ENCODE measurements at places on chromosomes 12 and 14.

DNA sequence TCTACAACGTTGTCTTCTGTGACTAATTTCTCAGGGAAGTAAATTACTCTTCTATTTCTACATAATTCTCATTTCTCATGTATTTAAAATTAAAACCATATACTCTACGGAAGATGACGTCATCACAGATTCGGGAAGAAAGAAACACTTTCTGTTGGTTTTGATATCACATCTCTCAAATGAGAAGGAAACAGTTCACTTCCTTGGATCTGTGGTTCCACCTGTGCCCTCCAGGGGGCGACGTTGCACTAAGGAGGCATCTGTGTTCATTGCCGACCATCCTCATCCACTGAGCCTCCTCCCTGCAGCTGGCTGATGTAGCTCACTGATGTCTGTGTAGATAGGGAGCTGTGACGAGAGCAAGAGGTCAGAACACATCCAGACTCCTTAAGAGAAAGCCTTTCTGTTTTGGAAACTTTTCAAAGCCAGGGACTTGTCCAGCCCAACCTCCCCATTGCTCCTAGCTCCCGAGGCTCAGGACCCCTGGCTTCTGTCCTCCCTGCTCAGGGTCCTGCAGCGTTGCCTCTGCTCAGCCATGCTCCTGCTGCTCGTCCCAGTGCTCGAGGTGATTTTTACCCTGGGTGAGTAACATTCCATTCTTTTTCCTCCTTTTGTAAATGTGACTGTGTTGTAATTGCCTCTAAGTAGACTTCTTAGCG is 172.7 kb upstream of the OR4E1 start:
- DNase-seq = peak; percentile 76

GRCh38 chr12:66667906-66668305 is 11.0 kb downstream of the GRIP1 start:
- no peak for DNase-seq

GRCh38 chr12:119992129-119992705 is 3.2 kb downstream of the BICDL1 start:
- no peak for DNase-seq

- no peak for DNase-seq
These were observed 7.4 kb upstream of the SLC25A29 start for GRCh38 chr14:100313464-100314230.

DNA sequence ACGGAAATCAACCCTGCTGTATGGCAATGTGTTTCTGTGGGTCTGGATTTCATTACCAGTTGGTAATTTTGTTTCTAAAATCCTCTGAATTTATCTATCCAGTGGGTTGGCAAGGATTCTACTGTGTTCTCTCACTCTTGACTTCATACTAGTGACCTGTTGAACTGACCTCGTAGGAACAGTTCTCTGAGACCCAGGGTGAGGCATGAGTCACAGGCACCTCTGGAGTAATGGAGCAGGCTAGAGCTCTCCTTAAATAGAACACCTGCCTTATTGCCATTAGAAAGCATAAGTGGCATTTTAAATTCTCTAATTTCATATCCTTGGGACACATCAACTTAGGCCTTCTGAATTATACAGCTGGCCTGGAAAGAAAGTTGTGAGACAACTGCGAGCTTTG is 258.3 kb upstream of the NAV3 start:
- DNase-seq = no peak

DNA sequence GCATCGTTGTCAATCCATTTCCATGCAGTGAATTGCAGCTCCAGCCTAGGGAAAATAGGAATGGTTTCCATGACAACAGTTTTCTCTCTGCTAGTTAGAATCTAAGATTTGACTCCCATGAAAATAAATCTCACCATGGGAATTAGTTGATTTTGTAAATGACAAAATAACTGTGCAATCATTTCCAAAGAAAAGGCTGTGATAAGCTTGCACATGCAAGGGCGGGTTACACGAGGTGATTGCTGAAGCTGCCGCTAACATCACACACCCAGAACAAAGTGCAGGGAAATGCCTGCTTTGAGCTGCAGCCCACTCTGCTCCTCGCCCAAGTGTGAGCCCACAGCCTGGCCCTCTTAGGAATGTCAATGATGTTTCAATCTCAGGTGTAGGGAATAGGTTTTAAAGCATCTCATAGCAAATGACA is 53.8 kb downstream of the TRIM9 start:
- DNase-seq = no peak

- peak; percentile 44 for DNase-seq
These were observed 15.1 kb upstream of the GRIP1 start for GRCh38 chr12:66693901-66694513.

- DNase-seq = no peak
These were observed 56.5 kb downstream of the DAD1 start for GRCh38 chr14:22532345-22533056.

DNA sequence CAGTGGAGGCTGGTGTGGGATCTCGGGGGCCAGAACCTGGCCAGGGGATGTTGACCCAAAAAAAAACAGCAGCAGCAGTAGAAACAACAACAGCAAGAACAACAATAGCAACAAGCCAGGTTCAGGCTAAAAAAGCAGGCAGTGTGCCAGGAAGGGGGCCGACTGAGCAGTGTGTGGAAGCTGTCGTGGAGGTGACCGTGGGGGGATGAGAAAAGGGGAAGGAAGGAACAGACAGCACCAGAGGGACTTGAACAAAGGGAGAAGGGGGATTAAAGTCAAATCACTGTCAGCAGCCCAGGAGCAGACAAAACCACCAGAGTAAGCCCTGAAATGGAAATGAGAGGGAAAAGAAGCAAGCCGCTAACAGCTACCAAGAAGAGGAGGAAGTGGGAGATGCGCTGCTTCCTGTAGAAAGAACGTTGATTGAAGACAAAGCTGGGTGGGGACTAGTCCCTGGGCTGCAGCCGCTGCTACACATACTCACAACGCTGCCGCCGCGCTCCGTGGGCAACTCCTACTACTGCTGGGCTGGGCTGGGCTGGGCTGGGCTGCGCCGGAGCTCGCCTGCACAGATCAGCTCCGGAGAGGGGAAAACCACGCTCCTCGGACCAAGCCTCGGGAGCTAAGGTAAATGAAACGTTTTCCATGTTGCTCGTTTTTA is at the start of gene GNG2:
TSS of gene GNG2 (plus strand) at position 449 of the 661 bp plus-strand sequence. CDS start 90,067 bp downstream, outside the sequence.
- DNase-seq = peak; percentile 88

DNA sequence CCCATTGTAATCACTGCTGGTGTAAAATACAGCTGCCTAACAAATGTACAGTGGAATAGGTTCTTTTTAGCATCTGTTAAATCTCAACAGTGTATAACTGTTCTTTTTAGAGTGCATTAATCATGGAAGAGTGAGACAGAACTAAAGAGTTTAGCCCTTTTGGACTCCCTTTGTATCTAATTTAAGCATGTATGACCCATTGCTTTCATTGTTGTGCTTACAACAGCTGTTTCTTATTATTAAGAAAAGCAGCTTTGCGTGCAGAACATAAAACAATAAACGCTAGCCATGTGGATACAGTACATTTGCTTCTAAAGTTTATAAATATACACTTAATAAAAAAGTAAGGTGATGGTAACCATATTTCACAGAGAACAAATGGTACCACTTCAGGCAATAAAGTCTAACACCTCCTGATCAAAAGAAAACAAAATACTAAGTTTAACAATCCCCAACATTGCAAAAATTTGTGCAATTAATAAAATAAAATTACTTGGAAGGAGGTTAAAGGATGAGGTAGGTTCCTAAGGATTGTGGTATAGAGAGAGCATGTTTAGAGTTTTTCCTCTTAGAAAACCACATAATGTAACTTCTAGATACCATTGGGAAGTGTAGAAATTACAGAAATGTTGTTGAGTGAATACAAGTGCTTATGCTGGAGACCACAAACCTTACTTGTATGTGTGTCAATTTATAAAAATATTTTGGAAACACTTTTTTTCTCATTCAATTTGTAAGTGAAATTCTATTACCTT is 448.7 kb downstream of the SLC6A15 start:
- no peak for DNase-seq

- no peak for DNase-seq
These were observed 43.2 kb downstream of the APPL2 start for GRCh38 chr12:105192624-105193225.

DNA sequence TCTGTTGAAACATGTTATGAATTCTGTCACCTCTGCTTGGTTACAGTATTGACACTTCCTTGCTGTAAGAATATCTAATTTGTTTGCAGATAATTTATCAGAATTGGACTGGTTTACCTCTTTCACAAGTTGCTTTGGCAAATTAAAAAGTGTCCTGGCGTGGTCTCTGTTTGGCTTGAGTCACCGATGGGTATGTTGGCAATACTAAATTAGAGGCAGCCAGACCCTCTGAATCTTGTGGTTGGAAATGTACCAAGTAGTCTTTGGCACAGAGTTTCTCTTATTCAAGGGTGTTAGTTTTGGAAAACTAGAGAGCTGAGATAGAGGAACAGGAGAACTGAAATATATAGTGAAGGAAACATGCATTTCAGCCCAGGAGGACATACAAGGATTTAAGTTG is 521.1 kb upstream of the MGAT4C start:
- no peak for DNase-seq

DNA sequence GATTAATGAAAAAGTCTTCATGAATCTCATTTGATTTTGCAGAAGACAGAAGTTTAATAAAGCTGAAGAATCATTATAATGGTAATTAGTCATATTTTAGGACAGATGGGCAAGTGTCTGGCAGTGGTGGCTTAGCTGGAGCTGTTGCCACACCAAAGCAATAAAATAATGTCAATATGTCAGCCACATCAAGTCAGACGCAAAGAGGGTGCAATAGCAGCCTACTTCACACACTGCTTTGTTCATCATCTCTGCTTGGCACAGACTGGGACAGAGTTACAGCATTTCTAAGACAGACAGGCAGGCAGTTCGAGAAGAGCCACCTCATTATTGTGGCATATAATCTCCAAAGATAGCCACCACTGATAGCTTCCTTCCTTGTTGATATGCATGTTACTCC is 16.9 kb upstream of the KRR1 start:
- no peak for DNase-seq

DNA sequence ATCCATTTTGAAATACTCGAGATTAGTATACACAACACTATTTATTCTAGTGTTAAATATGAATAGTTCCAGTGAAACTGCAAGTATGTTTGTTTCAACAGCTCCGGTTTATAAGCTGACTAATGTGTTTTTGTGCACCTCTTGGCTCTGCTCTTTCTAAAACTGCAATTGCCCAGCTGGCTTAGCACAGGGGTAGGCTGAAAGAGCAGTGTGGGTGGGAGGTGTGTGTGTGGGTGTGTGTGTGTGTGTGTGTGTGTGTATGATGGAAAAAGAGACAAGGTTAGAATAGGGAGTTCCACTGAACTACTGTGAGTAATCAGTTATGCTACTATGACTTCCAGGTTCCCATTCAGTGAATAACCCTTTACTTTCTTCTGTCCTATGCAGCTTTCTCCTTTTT is 37.8 kb upstream of the DDHD1 start:
- DNase-seq = no peak

GRCh38 chr12:2582631-2583030 is 212.1 kb upstream of the FKBP4 start:
- no peak for DNase-seq

- DNase-seq = peak; percentile 7
These were observed 37.3 kb downstream of the VDR start for GRCh38 chr12:47867495-47867941.

GRCh38 chr12:111444925-111445725 is 39.4 kb downstream of the SH2B3 start:
- DNase-seq = peak; percentile 83

- DNase-seq = no peak
These were observed 8.1 kb downstream of the VPS37B start for GRCh38 chr12:122887819-122888212.

DNA sequence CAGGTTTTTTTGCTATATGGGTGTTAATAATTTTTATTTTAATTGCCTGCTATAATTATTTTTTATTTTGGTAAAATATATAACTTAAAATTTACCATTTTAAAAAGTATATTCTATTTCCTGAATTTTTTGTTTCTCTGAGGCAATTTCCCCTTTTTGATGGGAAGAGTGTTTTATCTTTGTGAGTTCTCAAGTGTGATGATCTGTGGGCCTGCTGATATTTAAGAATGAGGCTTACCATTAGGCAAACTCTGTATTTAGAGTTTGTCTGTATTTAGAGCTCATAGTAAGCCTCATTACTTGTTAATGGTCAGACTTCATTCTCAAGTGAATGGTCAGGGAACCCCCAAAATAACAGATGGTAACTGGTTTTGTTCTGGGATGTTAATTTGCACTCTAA is 48.0 kb downstream of the WNK1 start:
- no peak for DNase-seq

GRCh38 chr12:108591267-108591980 is 6.5 kb downstream of the TMEM119 start:
- no peak for DNase-seq

- peak; percentile 66 for DNase-seq
These were observed 14.1 kb upstream of the TMEM119 start for GRCh38 chr12:108611884-108612415.

DNA sequence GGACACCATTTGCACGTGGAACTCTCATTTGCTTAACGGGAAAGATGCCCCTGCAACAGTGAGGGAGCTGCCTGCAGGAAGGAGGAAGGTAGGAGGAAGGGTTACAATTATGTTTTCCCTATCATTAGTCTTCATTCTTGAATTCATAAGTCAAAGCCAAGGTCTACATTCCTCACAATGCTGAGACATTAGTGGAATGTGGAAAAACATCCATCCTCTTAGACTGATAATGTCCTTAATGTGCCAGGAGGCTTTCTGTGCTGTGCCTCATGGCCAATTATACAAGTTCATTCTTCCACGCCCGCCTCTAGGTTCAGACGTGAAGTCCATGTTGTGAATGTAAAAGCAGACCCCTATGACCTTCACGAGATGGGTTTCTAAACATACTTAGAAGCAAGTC is 1212.4 kb upstream of the TMEM132C start:
- no peak for DNase-seq

DNA sequence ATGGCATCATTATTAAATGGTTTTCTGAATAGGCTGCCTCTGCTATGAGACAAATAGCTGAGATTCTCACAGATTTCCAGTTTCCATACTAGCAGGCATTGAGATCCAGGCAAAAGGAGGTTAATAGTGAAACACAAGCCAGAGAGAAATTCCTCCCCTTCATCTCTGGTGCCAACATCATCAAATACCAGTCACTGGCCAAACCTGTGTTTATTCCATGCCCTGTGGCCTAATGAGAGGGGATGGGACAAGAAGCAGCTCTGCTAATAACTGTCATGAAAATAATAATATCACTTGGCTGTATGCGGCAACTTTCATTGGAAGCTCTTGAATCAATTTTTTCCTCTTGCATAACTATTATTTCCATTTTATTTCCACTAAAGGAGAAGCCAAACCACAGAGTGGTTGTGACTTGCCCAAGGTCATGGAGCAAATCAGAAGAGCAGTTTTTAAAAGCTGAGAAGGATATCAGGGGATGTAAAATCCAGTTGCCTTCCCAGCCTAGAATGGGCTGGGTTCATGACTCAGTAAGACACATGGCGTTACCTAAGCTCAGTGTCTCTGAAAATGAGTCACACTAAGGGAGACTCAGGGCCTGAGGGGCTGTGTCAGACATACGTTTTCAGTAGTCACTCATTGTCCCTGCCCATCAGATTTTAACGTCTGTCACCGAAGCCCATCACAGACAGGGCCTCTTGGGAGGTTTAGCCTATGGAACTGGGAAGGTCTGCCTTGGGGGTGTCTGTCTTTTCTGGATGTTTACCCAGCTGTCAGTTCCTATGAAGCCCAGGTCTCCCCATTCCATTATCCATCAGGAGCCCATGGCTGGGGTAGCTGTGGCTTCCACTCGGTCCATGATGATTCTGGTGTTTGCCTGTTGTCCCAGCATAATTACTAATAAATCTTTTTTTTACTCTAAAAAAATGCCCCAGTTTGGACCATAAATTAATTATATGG is 208.8 kb upstream of the EEA1 start:
- DNase-seq = no peak

Measured in CD4-positive, alpha-beta T cell treated with Interleukin-15 for 4 hours (primary cell).